Glomerular endothelial cell (primary cell): ENCODE measurements at places on chromosomes 4 and X. TPM values are rescaled to one million over a fixed set of nuclear protein-coding genes. Genes with fewer than 3 reads are reported as not detected.

DHRSX gene
- 22.5 and 24.3 TPM in 2 replicates for total RNA-seq

REELD1 gene
- total RNA-seq = not detected in 2 replicates

DNA sequence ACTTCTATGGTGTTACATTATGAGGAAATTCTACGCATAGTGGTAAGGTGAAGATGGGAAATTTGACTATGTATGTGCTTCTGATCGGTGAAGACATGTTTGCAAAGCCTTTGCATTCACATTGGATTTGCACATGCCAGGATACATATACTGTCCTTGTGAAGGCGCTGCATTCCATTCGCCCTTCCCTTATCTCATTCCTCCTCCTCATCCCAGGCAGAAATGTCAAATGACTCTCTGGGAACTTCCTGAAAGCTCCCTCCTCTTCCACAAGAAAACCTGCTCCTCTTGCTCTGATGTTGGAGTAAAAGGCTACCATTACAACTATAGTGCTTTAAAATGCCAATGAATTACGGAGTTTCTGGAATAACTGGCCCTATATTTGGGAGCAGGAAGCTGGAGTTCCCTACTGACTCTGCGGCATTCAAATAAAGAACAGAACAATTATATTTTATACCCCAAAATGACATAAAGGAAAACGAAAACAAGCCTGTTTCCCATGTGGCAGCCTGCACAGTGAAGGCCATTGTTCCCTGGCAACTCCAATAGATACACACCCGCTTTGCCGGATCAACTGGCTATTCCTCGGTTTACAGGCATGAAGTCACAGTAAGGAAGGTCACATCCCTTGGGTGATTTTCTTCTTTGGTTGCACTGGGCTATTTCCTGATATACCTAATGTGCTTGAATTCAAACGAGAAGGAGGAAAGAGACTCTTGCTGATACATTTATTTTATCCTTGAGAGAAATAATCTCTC, 84.5 kb downstream of the AREG start:
- DNase-seq = no peak

PRDM8 gene
- total RNA-seq = 0.73 and 2.5 TPM in 2 replicates

PRRG1 gene
- total RNA-seq = 38.4 and 54.9 TPM in 2 replicates

DNA sequence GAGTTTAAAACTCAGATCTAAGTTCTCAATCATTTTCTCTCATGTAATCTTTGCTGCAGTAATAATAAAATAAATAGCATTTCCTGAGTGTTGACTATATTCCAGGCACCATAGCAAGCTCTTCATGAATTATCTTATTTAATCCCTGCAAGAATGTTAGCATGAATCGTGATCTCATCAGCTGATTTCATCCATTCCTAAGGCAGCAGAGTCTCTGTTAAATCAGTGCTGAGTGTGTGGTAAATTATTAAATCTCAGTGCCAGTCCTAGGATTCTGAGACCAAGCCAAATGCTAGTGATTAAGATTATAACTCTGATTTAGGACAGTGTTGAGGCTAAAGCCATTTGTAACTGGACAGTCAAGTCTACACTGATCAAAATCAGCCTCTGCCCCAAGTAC, 240.3 kb upstream of the TAPT1 start:
- DNase-seq = no peak

DNA sequence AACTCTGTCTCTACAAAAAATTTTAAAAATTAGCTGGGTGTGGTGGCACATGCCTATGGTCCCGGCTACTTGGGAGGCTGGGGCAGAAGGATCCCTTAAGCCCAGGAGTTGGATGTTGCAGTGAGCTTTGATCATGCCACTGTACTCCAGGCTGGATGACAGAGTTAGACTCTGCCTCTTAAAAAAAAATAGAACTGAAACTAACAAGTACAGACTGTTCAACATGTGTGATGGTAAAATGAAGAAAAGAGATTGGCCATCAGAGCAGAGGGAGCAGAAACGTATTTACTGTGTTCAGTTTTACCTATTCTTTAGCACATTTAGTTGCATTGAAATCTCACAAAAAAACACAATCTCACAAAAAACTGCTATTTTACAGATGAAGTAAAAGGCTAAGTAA, 77.9 kb upstream of the NAP1L5 start:
- no peak for DNase-seq

DNA sequence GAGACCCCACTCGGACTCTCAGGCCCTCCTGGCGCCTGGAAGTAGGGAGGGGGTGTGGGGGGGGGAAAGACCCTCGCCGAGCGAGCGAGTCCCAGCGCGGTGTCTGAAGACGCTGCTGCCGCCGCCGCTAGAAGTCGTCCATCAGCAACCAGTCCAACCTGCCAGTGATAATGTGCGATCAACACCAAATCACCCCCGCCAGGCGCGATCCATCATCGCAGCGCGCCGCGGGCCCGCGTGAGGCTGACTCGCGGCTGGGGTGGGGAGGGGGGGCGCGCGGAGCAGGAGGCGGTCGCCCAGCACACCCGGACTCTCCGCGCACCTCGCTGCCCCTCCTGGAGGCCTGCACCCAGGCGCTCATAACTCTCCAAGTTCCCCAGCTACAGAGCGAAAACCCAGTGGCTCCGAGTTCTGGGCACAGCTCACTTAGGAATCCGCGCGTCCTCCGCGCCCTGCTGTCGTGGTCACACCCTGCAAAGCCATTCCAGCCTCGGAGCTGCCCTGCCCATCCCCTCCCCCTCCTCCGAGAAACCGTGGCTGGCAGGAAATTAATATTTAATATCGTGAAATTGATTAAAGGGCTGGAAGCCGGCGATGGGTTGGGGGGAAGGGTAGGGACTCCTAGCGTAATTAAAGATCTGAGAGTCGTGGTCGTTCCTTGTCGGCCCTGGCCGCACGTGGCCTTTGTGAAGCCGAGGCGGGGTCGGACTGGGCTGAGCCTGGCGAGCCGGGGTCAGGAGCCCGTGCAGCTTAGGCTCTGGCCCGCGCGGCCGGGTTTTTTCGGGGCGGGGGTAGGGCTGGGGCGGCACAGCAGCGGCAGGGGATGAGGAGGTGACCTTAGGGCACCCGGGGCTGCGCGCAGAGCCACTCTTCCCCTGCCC, 58.1 kb upstream of the BCOR start:
- DNase-seq = no peak
